CD4-positive, alpha-beta T cell treated with Interleukin-12 subunit alpha and Interleukin-12 subunit beta, for 1 hour (primary cell): ENCODE measurements at places on chromosomes 7 and 10.

GRCh38 chr7:136103545-136104268, 126.5 kb upstream of the MTPN start:
- DNase-seq = no peak

- no peak for DNase-seq
Observed at GRCh38 chr10:85421421-85421820, 945.2 kb downstream of the GRID1 start.

GRCh38 chr7:133517766-133518165, 264.9 kb downstream of the EXOC4 start:
- no peak for DNase-seq

DNA sequence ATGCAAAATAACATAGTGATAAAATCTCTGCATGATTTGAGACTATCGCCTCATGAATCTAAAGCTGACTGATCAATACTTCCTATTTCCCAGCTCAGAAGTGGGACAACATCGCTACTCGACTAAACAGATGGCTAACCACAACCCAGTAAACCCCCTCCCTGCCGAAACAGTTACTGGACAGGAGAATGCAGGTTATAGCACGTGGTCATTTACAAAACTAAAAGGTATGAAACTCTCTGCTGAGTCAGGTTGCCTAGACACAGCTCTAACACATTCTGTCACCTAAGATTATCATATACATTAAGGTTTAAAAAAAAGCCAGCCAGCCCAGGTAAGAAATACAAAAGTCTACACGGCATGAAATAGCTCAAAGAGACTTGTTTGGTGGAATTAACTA, 64.0 kb downstream of the CTBP2 start:
- no peak for DNase-seq

DNA sequence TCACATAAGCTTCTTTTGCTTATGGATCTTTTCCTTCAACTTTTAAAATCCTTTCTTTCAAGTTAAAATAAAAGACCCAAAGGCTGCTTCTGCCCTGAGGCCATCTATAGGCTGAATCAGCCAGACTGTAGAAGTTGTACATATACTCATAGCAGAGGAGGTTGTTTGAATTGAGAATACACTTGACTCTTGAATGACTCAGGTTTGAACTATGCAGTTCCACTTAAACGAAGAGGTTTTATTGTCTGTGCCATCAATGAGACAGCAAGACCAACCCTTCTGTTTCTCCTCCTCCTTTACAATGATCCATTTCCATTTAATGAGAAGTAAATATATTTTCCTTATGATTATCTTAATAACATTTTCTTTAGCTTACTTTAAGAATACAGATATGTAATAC, 5.8 kb downstream of the ZNF365 start:
- no peak for DNase-seq
